ENCODE measurements at places on chromosomes 13 and 19. TPM values are rescaled to one million over a fixed set of nuclear protein-coding genes. Genes with fewer than 3 reads are reported as not detected.

DNA sequence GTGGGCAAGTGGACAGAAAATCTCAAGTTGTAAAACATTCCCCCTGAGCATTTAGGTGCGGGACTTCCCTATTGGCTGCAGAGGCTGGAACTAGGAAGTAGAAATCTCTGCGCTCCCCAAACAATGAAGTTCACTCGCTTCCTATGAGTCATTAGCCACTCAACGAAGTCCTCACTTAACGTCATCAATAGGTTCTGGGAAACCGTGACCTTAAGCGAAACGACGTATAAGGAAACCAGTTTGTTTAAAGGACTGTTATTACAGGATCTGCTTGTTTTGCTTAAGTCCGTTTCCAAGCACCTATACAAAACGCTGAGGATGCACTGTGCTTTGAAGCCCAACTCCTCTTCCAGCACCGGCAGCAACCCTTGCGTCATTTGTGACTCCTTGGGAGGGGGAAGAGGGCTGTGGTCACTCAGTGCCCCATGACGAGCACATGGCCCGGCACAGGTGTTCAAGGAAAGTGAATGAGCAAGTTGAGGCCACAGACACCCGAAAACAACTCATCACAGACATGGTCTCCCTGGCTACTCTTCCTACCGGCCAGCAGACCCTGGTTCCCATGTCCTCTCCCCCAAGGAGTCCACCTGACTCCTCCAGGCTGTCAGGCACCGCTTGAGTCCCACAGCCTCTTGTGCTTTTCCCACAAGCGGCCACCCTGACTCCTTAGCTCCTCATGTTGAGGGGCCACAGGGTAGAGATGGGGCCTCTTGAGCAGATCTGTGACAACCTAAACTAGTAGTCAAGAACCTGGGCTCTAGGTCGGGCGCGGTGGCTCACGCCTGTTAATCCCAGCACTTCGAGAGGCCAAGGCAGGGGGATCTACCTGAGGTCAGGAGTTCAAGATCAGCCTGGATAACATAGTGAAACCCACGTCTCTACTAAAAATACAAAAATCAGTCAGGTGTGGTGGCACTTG is 4.8 kb downstream of the RPS16 start:
- peak; percentile 20 for DNase-seq

The UFM1 gene
- 56.4 TPM for total RNA-seq

GRCh38 chr13:37123337-37123736 is 17.9 kb upstream of the CSNK1A1L start:
- no peak for DNase-seq

GRCh38 chr13:27311518-27312210 is 41.0 kb downstream of the RASL11A start:
- no peak for DNase-seq

- DNase-seq, result no peak
Measured at GRCh38 chr19:38409631-38410133, 6.8 kb downstream of the FAM98C start.

- no peak for DNase-seq
Measured at GRCh38 chr13:113747291-113747833, 11.7 kb upstream of the TMEM255B start.

The CCDC169 gene
- total RNA-seq, result 0.25 TPM

- DNase-seq, result no peak
Measured at GRCh38 chr19:19269952-19270694, 3.0 kb downstream of the TM6SF2 start.

All from colonic mucosa (tissue), 4 donors.